Astrocyte of the spinal cord (primary cell): ENCODE measurements at places on chromosomes 11 and 22.

GRCh38 chr22:21762712-21763581, 27.4 kb upstream of the YPEL1 start:
- no peak for DNase-seq

GRCh38 chr22:35457729-35458546, 58.0 kb downstream of the MCM5 start:
- DNase-seq: no peak

- no peak for DNase-seq
These were observed 2.5 kb downstream of the CSTF3 start for GRCh38 chr11:33158596-33159275.

DNA sequence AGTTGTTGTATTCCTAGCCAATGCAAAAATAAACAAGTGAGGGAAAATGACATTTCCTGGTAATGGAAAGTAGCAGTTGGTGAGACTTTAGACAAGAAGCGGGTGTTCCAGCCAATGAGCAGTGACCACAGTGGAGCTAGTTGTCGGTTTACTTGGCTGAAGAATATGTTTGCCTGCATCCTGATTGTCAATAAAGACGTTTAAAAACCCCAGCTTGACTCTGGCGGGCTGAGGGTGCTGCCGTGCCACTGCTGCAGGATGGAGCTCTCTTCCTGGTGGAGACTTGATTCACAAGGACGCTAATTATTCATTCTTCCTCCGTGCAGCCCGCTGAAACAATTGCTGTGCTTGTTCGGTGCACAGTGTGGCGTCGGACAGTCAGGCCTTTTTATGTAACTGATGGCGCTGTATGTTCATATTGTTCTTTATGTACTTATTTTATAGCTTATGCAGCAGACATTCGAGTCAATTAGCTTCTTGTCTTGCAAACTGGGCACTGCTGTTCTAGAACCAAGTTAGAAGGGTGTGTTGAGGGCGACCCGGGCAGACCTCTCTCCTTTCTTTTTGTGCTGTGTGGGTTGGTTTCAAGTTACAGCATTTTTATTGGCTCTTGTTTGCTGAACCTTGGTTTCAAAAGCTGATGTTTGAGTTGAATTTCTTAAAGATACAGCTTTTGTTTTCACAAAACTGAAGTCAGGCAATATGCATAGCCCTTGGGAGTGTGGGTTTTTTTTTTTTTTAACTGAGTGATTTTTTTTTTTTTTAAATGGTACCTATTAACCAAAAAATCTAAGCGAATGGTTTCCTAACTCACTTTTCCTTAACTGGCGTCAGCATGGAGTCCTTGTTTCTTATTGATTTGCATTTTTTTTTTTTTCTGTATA, 153.9 kb downstream of the TEAD1 start:
- peak; percentile 86 for DNase-seq

GRCh38 chr11:33545931-33546330, 154.7 kb downstream of the C11orf91 start:
- DNase-seq: no peak

- no peak for DNase-seq
These were observed 100.2 kb upstream of the GAL start for GRCh38 chr11:68584097-68584496.

- no peak for DNase-seq
These were observed 102.4 kb upstream of the FIBIN start for GRCh38 chr11:26891501-26891900.

DNA sequence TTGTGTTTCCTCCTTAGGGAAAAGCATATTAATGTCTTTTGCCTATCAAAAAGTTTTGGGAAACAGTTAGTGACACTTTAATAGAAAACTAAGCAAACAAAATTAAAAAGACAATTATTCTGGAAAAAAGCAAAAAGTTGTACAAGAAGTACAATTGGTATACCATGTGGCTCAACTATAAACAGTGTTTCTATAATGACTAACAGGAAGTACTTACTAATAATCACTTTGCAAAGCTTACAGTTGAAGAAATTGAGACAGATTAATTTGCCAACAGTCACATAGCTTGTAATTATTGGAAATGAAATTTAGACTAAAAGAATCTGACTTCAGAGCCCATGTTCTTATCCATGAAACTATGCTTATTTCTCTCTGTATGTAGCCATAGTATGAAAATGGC, 24.7 kb downstream of the PPME1 start:
- DNase-seq: peak; percentile 6

- DNase-seq: no peak
These were observed at the start of gene CTSW for GRCh38 chr11:65879617-65880016. TSS of gene CTSW (plus strand) at chr11:65879837. CDS start at chr11:65879855, 18 bp downstream.

DNA sequence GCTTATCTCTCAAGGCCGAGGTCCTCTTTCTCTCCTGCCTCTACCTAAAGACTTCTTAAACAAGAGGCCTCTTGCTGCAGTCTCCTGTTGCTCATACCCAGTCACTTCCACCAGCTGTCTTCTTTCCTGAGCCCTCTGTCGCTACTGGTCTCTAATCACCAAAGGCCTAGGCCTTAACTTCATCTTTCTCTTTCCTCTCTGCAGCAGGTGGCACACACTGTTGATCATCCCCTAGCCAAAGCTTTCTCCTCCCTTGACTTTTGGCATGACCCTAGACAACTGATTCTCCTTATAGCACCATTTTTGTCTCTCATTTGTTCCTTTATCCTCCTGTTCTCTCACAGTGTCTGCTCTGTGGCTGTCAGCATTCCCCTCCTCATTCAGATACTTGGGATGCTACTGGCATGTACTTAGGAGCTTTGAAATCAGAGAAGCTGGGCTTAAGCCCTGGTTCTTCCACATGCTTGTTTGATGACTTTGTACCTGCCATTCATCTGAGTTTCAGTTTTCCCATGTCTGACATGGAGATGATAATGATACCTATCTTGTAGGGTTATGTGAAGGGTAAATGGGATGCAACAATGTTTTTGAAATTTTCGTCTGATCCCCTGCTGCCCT, 22.4 kb downstream of the ENDOD1 start:
- no peak for DNase-seq

GRCh38 chr11:120317689-120318480, 7.2 kb upstream of the TLCD5 start:
- DNase-seq: no peak

- DNase-seq: no peak
These were observed 132.1 kb upstream of the PAX6 start for GRCh38 chr11:31943056-31943780.

DNA sequence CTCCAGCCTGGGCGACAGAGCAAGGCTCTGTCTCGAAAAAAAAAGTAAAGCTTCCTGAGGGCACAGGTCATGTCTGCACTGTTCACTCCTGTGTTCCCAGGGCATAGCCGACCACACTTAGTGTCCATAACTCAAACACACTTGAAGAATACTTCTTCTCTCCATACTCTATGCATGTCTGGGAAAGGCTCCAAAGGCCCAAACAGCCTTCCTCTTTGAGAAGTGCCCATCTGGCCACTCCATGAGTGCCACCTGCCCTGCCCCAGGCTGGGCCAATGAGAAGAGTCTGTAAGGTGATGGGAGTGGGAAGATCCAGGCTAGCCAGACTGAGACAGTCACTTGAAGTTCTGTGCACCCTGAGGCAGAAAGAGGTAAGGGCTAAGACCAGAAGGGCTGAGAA, 24.7 kb downstream of the DGCR2 start:
- DNase-seq: no peak

GRCh38 chr11:130721736-130722135, 194.5 kb downstream of the SNX19 start:
- peak; percentile 70 for DNase-seq

GRCh38 chr22:39216143-39216490, 28.7 kb downstream of the PDGFB start:
- DNase-seq: no peak

DNA sequence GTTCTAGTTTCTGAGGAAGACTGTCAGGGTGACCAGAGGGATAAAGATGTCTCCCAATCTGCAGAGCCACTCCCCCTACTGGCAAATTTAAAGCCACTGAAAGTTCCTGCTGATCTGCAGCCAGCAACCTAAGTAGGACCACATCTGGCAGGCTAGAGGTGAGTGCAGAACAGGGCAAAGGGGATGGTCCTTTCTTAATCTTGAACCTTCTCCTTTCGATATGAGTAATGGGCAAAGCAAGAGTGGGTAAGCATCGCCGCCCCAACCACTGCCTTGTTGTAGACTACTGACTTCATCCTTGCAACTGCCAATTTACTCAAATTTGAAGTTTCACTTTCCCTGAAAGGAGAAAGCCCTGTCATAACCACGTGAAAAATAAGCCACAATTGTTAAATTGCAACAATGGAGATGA, 30.7 kb downstream of the SCUBE2 start:
- DNase-seq: no peak

DNA sequence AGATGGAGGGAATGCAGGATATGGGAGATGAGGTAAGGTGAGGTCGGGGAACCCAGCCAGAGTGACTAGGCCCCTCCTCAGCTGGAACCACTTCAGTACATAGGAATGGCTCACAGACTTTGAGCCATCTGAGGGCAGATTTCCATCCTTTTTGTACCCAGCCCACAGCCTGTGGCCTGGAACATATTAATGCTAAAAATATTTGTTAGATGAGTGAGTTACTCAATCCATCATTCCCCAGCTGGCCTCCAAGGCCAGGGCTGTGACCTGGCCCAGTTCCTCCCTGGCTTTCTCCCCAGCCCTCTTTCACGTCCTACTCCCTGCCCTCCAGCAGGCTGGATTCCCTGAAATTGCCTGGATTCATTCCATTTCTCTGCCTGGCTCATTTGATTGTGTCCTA, 57.2 kb upstream of the PRDM11 start:
- peak; percentile 84 for DNase-seq

- peak; percentile 35 for DNase-seq
These were observed 219.9 kb downstream of the HIPK3 start for GRCh38 chr11:33476945-33477606.

GRCh38 chr11:12066056-12066798, 44.2 kb upstream of the MICAL2 start:
- DNase-seq: peak; percentile 87

DNA sequence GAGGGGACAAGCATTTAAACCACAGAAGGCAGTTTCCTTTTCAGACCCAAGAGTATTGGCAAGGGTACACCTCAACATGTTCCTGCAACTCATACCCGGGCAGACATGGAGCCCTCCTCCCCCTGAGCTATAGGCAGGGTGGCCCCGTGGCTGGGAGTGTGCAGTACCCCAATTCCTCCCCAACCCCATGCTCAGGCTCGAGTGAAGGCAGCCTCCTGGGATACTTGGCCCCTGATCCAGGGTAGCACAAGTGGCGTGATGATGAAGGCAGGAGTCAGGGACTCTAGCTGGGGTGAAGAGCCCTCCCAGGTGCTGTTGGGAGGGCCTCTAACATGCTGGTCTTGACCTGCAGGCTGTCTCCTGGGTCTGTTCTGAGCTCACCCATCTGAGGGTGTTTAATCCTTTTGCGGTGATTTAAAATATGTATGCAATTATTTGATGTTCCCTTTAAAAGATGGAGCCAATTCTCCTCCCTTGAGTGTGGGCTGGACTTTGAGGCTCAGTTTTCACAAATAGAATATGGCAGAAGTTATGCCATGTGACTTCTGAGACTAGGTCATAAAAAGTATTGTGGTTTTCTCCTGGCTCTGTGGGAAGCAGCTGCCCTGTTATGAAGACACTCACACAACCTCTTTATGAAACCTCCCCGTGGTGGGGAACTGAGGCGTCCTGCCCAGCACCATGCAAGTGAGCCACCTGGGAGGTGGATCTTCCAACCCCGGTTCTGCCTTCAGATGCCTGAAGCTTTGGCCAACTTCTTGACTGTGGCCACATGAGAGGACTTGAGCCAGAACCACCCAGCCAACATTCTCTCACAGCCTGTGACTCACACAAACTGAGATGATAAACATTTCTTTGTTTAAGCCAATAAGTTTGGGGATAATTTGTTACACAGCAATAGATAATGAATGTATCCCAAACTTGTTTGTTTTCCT, 54.7 kb upstream of the NECTIN1 start:
- DNase-seq: peak; percentile 10

DNA sequence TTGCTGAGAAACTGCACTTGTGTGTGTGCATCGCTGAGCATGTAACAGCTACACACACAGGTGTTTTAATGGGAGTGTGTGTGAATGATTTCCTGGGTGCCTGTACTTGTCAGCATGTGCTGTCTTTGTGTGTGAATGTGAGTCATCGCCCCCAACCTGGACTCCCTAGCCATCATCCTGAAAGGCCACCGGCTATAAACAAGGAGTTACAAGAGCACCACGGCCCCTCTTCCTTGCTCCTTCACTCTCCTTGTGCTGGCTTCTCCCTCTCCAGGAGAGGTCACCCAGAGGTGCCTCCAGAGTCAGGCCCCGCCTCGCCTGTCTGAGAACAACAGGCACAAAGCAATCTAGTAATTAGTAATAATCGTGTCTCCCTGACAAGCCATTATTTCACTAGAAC, 419.2 kb downstream of the BUD13 start:
- no peak for DNase-seq

DNA sequence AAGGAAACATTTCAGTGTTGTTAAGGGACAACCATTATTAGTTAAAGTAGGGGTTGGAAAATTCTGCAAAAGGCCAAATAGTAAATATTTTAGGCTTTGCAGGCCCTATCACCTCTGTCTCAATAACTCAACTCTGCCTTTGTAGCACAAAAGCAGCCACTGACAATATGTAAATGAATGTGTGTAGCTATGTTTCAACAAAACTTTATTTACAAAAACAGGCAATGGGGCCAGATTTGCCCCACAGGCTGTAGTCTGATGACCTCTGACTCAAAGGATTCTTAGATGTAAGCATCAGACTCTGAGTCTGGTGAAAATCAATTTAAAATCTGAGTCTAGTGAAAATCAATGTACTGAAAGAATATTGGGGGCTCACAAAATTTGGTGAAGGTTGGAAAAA, 50.3 kb downstream of the PAK1 start:
- no peak for DNase-seq

- DNase-seq: no peak
These were observed 28.7 kb upstream of the CBX6 start for GRCh38 chr22:38900677-38901076.

DNA sequence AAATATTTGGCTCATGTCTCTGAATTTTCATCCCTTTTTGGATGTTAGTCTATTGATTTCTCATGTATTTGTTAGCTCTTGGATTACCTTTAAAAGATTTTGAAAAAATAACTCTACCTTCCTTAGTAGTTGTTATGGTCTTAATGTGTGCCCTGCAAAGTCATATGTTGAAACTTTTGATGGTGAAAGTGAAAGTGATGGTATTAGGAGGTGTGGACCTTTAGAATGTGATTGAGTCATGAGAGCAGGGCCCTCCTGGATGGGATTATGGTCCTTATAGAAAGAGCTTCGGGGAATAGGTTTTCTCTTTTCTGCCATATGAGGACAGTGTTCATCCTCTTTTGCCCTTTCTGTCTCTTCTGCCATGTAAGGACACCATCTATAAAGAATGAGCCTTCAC, 33.6 kb upstream of the MPPED2 start:
- DNase-seq: no peak

DNA sequence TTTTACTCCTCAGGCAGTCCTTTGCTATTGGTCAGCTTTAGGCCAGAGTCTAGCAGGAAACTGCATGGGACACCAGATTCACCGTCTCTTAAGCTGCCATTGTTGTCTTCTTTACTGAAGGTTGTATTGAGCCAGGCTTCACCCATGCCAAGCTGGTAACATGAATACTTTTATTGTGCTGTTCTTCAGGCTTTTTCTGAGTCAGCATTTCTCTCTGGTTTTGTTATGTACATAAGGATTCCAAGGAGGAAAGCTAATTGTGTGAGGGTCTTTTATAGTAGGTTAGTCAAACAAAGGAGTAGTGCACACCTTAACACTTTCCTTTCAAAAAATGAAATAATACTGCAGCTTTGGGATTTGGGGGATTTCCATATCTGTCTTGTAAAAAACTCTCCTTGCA, 252.8 kb downstream of the JRKL start:
- DNase-seq: no peak

- peak; percentile 68 for DNase-seq
These were observed 561 bp downstream of the PGM2L1 start for GRCh38 chr11:74397501-74398243.

GRCh38 chr22:24525416-24526037, 29.4 kb downstream of the GUCD1 start:
- peak; percentile 38 for DNase-seq
